Stimulated activated CD4-positive, alpha-beta T cell treated with anti-CD3 and anti-CD28 coated beads, Interleukin-1b, Interleukin-23, amount 100 ng/mL, for 4 hours (primary cell): ENCODE measurements at places on chromosomes 4 and X.
A peak's percentile ranks its signal among the peaks of the same experiment; 100 is the strongest.

- peak; percentile 32 for DNase-seq
Observed at GRCh38 chrX:71533851-71534561, 1.1 kb downstream of the OGT start.

DNA sequence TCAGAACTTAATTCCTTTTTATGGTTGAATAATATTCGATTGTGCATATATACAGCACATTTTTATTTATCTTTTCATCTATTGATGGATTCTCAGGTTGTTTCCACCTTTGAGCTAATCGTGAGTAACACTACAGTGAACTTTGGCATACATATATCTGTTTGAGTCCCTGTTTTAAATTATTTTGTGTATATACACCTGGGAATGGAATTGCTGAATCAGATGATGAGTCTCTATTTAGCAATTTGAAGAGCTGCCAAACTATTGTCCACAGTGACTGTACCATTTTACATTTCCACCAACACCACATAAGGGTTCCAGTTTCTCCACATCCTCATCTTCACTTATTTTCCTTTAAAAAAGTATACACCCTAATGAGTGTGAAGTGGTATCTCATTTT lies 166.2 kb upstream of the FGF13 start:
- no peak for DNase-seq

DNA sequence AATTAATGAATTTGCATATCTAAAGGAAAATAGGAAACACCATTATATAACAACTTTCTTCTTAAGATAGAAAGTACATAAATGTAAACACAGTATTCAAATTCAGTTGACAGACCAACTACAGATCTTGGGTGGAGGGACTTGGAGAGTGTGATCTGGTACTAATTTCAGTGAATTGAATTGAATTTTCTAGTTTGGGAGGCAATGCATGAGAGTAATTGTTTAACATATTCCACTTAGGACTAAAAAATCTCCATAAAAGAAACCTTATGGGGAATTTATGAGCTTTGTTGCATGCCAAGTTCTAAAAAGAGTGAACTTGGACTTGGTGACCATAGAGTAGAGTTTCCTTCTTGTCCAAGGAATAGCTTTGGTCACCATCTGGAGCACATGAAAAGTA lies 261.1 kb upstream of the TTC29 start:
- DNase-seq, result no peak

- DNase-seq, result no peak
Observed at GRCh38 chrX:112759512-112759911, 79.8 kb upstream of the LHFPL1 start.

- no peak for DNase-seq
Observed at GRCh38 chr4:6191448-6192130, 8.8 kb downstream of the JAKMIP1 start.

DNA sequence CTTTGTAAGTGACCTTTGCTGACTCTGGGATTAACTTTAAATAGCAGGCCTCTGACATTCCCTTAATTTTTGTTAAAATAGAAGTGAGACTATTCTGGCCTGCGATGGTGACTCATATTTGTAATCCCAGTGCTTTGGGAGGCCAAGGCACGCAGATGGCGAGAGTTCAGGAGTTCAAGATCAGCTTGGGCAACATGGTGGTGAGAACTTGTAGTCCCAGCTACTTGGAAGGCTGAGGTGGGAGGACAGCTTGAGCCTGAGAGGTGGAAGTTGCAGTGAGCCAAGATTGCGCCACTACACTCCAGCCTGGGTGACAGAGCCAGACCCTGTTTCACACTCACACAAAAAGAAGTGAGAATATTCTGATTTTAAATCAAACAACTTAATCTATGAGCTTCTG lies 27.3 kb downstream of the ZNF330 start:
- DNase-seq, result no peak

- no peak for DNase-seq
Observed at GRCh38 chr4:156799121-156799589, 172.4 kb downstream of the PDGFC start.

- DNase-seq, result no peak
Observed at GRCh38 chrX:134931550-134931949, 59.2 kb upstream of the SMIM10 start.
